IMR-90 (cell line): ENCODE measurements at places on chromosomes 12 and 14. TPM values are rescaled to one million over a fixed set of nuclear protein-coding genes. Genes with fewer than 3 reads are reported as not detected.

Gene KRT73
- total RNA-seq: not detected in 2 replicates

DNA sequence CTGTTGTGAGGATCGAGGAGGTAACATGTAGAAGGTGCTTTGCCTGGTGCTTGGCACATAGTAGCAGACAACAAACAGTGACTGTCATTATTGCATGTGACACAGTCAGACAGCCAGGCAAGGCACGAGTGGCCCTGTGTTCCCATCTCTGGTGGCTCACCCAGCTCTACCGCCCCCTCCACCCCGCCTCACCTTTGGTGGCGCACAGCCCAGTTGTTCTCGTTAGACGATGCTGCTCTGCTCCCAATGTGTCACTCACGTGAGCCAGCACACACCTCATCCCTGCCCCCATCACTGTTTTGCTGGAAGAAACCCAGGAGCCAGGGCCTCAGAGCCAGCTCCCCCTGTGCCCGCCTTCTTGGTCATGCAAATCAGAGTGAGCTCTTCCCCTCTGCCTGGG lies 113.3 kb downstream of the CALM1 start:
- DNase-seq: no peak

GRCh38 chr14:49366416-49366815 lies 219.8 kb downstream of the RPS29 start:
- no peak for DNase-seq

DNA sequence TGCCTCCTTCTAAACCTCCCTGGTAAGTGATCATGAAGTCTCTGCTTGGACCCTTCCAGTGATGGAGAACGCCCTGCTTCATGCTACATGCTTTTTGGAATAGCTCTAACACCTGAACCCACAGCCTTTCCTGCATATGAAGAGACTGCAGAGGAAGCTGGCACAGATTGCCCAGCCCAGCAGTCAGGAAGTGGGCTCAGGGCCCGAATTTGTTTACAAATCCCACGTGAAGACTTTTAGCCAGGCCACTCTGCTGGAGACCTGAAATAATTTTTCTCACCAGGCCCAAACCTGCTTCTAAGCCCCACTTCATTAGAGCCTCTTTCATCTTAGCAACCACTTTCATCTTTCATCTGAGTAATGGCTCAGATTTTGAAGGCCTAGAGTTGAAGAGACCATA lies 22.9 kb downstream of the RTN1 start:
- DNase-seq: no peak

- DNase-seq: no peak
Measured at GRCh38 chr14:88063811-88064210, 58.9 kb downstream of the GPR65 start.

DNA sequence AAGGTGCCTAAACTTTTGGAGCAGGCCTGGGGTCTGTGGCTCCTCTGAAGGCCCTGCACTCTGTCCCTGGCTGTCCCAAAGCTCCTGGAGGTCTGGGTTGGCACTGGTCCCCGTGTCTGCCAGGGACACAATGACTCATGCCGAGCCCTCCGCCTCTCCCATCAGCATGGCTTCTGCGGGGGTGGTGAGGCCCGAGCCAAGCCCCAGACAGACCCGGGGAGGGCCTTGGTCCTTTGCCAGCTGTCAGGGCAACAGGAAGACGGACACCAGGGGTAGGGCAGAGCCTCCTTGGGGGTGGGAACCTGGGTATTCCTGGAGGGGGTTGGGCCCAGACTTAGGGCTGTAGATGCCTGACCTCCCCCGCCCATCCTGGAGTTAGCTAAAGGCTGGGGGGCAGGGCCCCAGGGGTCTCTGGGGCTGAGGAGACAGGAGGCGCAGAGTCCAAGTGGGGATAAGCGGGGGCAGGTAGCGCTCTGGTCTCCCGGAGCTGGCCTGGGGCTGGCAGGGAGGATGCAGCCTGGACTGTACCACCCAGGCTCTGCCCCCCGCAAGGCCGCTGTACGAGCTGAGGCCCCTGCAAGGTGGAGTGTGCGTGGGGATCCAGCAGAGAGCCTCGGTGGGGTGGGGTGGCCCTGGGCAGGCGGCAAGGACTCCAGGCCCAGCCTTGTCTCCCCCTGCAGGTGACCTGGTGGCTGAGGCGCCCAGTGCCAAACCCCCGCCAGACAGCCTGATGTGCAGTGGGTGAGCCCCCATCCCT lies 16.4 kb upstream of the PUS1 start:
- DNase-seq: peak; percentile 85

Gene ACOT2
- 19.7 and 24.7 TPM in 2 replicates for total RNA-seq

DNA sequence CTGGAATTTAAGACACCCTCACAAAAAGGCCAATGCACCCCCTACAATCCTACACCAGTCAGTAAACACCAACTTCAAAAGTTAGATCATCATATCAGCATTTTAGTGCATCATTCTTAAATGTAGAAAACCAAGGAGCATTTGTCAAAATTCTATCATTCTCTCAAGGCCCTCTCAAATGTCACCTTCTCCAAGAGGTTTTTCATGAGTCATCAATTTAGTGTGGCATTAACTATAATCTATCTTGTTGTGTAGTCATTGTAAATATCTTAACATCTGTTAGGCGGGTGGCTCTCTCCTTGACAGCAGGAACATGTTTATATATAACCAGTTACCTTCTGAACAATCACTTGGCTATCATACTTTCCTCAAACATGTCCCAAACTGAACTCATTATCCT lies 62.1 kb upstream of the G2E3 start:
- no peak for DNase-seq

GRCh38 chr14:105087308-105087962 lies 22.2 kb upstream of the GPR132 start:
- peak; percentile 56 for DNase-seq

DNA sequence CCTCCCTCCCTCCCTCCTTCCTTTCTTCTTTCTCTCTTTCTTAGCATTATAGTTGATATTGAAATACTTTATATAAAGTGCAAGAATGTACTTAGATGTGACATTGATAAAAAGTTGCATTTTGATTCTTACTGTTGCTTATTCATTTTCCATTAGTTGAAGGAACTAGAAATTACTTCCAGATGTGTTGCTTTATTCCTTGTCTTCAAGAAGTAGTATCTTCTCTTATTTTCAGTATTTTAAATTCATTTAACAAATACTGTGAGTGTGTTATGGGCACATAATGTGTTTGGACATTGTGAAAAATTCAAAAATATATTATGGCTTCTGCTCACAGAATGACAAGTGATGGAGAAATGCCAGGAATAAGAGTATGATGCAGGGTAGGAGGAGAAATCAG lies 45.6 kb downstream of the TRMT5 start:
- no peak for DNase-seq

DNA sequence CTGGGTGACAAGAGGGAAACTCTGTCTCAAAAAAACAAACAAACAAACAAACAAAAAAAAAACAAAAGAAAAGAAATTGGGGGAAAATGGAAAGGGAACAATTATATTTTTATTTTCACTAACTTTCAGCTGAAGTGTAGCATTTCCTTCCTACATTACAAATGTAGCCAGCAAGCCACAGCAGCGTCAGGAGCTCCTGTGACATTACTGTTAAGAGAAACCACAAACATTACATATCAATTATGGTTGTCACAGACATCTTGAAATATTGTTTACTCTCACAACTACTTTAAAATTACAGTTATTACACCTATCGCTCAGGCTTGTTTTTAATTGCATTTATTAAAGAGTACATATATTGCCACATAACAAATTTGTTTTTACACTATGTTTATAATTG lies 49.8 kb upstream of the SLC24A4 start:
- no peak for DNase-seq

DNA sequence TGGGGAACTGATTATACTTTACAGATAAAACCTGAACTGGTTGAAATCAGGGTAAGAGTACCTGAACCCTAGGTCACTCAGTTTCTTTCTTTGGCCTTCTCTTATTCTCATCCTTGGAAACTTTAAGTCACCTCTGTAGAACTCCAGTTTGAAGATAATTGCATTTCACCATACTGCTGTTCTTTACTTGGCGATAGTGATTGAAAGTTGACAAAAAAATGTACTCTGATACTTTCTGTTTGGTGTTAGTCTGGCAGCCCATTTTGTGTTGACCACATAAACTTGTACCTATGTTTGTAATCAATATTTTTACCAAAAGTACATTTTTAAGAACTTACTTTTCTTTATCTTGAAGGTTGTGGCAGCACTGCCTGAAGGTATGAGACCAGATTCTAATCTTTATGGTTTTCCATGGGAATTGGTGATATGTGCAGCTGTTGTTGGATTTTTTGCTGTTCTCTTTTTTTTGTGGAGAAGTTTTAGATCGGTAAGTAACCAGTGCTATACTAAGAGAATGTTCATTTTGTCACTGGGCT lies 42.9 kb downstream of the MIA2 start:
- no peak for DNase-seq

- no peak for DNase-seq
Measured at GRCh38 chr12:42698213-42698612, 108.7 kb upstream of the PRICKLE1 start.

DNA sequence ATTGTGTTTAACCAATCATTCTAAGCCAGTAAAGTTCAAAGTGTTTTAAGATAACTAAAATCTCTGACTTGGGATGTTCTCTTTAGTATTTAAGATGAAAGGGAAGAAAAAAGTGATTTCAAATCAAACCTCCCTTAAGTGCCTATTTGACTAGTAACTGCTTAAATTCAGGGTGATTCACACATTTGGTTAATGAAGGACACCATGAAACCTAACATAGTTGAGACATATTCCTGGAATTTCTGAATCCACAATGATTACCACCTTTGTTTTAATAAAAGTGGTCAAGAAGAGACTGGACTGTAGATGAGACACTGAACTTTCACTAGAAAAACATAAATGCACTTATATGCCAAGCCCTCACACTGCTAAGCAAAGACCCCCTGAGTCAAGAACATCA lies 138.7 kb downstream of the MED13L start:
- DNase-seq: no peak

GRCh38 chr12:69701826-69702225 lies 2.7 kb upstream of the BEST3 start:
- no peak for DNase-seq

DNA sequence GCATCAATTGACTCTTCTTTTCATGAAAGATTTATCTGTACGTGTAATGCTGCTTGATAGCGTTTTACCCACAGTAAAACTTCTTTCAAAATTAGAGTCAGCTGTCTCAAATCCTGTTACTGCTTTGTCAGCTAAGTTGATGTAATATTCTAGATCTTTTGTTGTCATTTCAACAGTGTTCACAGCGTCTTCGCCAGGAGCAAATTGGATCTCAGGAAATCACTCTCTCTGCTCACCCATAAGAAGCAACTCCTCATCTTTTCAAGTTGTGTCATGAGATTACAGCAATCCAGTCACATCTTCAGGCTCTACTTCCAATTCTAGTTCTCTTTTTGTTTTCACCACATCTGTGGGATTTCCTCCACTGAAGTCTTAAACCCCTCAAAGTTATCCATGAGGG lies 9.5 kb downstream of the PCNX1 start:
- DNase-seq: no peak

DNA sequence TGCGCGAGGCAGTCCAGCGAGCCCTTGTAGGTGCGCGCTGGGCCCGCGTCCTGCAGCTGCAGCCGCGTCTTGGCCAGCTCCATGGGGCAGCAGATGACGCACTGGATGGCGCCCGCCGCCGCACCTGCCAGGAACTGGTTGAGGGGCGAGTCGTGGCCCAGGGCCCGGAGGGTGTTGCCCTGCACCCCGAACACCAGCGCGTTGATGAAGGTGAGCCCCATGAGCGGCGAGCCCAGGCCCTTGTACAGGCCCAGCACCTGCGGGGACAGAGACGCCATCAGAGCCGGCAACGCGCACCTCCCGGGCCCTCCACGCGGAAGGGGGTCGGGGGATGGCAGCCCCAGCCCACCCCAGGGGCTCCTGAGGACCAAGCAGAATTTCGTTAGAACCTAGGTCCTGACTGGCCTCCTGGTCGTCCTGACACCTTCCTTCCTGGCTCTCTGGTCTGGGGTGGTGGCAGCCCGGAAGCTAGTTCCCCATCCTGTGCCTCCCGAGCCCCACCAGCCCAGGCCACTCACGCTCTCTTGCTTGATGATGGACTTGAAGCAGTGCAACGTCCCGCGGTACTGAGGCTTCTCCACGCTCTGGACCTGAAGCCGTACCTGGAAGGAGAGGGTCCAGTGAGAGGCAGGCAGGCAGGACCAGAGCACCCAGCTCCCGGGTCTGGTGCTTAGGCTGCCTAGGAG lies 13.3 kb downstream of the SLC25A29 start:
- DNase-seq: no peak

- DNase-seq: no peak
Measured at GRCh38 chr12:126668961-126669360, 1598.0 kb upstream of the TMEM132C start.

DNA sequence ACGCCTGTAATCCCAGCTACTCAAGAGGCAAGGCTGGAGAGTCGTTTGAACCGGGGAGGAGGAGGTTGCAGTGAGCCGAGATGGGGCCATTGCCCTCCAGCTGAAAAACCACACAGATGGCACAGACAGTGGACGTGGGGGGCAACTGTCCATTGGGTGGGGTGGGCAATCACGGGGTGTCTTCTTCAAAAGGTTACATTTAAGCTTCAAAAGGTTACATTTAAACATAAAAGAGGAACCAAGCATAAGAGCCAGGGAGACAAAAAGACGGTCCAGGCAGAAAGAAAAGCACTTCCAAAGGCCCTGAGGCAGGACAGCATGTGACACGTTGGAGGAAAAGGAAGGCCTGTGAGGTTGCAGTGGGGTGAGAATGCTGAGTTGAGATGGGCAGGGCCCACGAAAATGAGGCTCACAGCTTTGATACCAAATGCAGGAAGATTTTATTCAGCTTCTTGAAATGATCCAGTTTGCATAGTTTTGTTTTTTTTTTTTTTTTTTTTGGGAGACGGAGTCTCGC lies 10.7 kb downstream of the SCARB1 start:
- DNase-seq: no peak

DNA sequence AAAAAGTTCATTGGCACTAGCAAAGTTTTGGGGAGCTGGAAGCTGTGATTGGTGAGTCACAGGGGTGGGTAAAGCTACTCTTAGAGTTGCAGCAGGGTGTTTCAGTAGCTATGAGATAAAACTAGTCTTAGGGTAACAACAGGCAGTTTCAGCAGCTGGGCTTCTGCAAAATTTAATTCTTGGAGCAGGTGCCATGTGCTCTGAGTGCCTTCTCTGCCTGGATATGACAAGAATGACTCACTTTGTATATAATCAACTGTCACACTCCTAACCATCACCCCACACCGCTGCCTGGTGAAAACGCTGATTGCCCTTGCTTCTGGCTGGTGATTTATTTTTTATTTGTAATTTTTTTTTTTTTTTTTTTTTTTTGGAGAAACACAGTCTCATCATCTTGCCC lies 10.5 kb upstream of the PLBD2 start:
- no peak for DNase-seq

Gene OR4M1
- not detected in 2 replicates for total RNA-seq

- no peak for DNase-seq
Measured at GRCh38 chr12:23099104-23099503, 474.1 kb downstream of the ETNK1 start.

GRCh38 chr14:94478420-94478819 lies 2.4 kb upstream of the SERPINA9 start:
- DNase-seq: no peak
